GM23248 (cell line): ENCODE measurements at places on chromosomes 4 and X.

DNA sequence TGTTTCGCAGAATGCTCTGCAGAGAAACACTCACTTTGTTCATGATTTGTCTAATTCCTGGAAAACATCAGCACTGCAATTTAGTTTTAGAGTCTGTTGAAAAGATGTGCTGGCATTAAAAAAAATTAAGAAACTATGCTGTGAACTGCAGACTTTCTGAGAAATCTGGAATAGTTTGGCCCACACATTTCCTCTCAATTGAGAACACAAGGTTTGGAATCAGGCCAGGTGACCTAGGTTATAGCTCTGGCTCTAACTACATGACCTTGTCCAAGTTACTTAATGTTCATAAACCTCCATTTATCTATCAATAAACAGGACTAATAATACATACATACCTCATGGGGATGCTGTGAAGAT, 61.4 kb upstream of the ENPEP start:
- DNase-seq = no peak
- H3K27ac ChIP-seq = no peak overlapping the region
- H3K36me3 ChIP-seq = no peaks in the 10 kb centered on the region
- no peaks in the 10 kb centered on the region for H3K4me1 ChIP-seq
- H3K4me3 ChIP-seq = no peak overlapping the region

DNA sequence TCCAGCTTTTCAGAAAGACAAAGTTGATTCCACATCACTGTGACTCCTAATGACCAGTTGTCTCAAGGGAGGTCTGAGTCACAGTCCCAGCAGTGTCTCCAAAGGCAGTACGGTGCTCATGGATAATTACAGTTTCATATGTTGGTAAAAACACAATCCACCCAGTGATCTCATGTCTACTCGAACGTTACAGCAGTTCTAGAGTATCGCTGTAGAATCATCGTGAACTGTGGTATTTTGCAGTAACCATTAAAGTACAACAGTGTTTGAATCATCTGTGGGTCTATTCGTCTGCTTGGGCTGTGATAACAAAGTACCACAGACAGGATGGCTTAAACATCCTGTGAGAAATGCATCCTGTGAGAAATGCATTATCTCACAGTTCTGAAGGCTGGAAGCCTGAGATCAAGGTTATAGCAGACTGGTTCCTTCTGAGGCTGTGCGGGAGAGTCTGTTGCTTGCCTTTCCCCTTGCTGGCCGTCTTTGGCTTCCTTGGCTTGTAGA, 121.1 kb upstream of the SORBS2 start:
- H3K36me3 ChIP-seq = no peaks in the 10 kb centered on the region
- H3K27me3 ChIP-seq = 0 out of 2 replicates have a peak, but pooled peaks cover 3% of the 10 kb centered on the region
- DNase-seq = peak; percentile 80
- peak overlapping the region; percentile 57 for H3K27ac ChIP-seq
- H3K4me3 ChIP-seq = no peak overlapping the region
- peaks cover 7% of the 10 kb centered on the region for H3K4me1 ChIP-seq

DNA sequence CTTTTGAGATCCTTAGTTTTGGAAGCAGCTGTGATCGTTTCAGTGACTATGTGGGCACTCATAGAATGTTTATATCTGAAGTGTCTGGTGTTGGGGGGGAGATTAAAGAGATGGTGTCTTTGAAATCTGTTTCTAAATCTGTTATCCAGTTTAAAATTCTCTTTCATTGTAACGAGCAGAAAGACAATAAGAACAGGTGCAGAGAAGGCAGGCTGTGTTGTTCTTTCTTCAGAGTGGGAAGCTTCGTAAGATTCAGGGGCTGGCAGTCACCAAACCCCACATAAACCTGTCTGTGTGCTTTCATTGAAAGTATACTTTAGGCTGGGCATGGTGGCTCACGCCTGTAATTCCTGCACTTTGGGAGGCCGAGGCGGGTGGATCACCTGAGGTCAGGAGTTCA, 16.3 kb upstream of the DHRSX start:
- DNase-seq = no peak
- H3K4me3 ChIP-seq = no peak overlapping the region

GRCh38 chr4:180828455-180829018, 1414.7 kb upstream of the TENM3 start:
- H3K36me3 ChIP-seq = no peaks in the 10 kb centered on the region
- H3K4me3 ChIP-seq = no peak overlapping the region
- H3K4me1 ChIP-seq = 0 out of 2 replicates have a peak, but pooled peaks cover 4% of the 10 kb centered on the region
- no peak overlapping the region for H3K27ac ChIP-seq
- DNase-seq = peak; percentile 78

- H3K27ac ChIP-seq = no peak overlapping the region
- no peak overlapping the region for H3K4me3 ChIP-seq
Measured at GRCh38 chr4:119564106-119564505, 64.5 kb downstream of the PDE5A start.

GRCh38 chr4:156977435-156978160, 6.0 kb upstream of the PDGFC start:
- DNase-seq = peak; percentile 94
- H3K27me3 ChIP-seq = no peaks in the 10 kb centered on the region
- H3K36me3 ChIP-seq = no peaks in the 10 kb centered on the region
- peak overlapping the region; percentile 39 for H3K27ac ChIP-seq

- peak overlapping the region; percentile 3 for H3K4me3 ChIP-seq
- peaks cover 55% of the 10 kb centered on the region for H3K4me1 ChIP-seq
- H3K27me3 ChIP-seq = no peaks in the 10 kb centered on the region
- H3K36me3 ChIP-seq = no peaks in the 10 kb centered on the region
- peak overlapping the region; percentile 99 for H3K27ac ChIP-seq
Measured at GRCh38 chr4:13918991-13919441, 291.5 kb upstream of the BOD1L1 start.

- no peaks in the 10 kb centered on the region for H3K27me3 ChIP-seq
- H3K4me1 ChIP-seq = peaks cover 8% of the 10 kb centered on the region; the same call in 1 of the 2 replicates
- H3K36me3 ChIP-seq = no peaks in the 10 kb centered on the region
Measured at GRCh38 chr4:83771113-83771705, 235.3 kb downstream of the GPAT3 start.

DNA sequence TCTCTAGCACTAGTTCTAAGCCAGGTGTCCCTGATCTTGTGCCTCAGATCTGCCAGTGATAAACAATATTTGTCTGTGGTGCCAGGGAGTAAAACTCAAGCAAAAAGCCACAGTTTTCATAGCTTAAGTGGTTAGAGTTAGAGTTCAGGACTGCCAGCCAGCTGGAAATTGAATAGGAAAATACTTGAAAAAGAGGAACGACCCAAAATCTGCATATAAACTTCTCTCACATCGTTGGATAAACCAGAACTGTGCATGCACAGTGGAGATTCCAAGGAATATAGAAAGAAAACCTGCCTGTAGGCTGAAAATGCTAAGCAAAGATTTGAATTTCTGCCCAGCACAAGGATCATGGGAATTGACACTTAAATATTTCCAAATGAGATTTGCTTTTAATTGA, 35.0 kb upstream of the GNPDA2 start:
- DNase-seq = no peak
- peaks cover 4% of the 10 kb centered on the region; the same call in 1 of the 2 replicates for H3K4me1 ChIP-seq
- no peak overlapping the region for H3K27ac ChIP-seq
- H3K36me3 ChIP-seq = no peaks in the 10 kb centered on the region

GRCh38 chr4:181766061-181766548, 477.1 kb upstream of the TENM3 start:
- no peak overlapping the region for H3K27ac ChIP-seq
- H3K4me3 ChIP-seq = no peak overlapping the region
- no peaks in the 10 kb centered on the region for H3K36me3 ChIP-seq
- no peaks in the 10 kb centered on the region for H3K27me3 ChIP-seq

GRCh38 chr4:181693517-181693916, 549.7 kb upstream of the TENM3 start:
- no peak overlapping the region for H3K27ac ChIP-seq
- H3K4me3 ChIP-seq = no peak overlapping the region
- DNase-seq = no peak
- no peaks in the 10 kb centered on the region for H3K36me3 ChIP-seq

DNA sequence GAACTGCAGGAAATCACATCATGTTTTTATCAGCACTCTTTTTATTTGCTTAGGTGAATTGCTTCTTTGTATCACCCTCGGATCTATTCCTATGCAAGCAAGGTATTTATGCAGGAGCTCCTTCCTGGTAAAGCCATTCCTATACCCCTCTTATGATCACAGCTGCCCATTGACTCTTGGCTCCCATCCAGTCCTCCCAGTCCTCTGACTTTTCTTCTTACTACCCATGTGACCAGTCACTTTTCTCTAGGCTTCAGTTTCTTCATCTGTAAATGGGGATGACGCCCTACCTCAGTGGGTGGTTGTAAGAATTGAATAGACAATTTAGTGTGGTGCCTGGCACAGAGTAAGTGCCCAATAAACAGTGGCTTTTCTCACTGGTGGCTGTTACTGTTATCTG, 144.9 kb downstream of the FHIP1A start:
- DNase-seq = no peak
- H3K27ac ChIP-seq = no peak overlapping the region
- H3K4me1 ChIP-seq = peaks cover 7% of the 10 kb centered on the region
- H3K4me3 ChIP-seq = no peak overlapping the region
- peaks cover 19% of the 10 kb centered on the region; the same call in 1 of the 2 replicates for H3K27me3 ChIP-seq

DNA sequence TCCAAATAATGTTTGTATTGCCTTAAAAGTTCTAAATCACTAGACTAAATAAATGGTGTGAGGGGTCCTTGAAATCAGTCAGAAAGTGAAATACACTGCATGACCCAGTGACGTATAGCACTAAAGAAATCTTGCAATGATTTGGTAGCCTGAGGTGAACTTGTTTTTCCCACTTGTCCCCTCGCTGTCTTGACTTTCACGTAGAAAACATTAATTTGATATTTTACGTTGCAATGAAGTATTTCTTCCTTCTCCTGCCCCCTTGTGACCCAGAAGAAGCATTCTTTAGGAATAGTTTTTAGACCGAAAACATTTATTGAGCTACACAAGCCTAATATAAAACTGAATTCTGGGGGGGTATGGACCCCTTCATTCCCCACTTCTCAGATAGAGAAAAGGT, 3.7 kb downstream of the KLB start:
- H3K4me3 ChIP-seq = no peak overlapping the region
- no peaks in the 10 kb centered on the region for H3K36me3 ChIP-seq
- H3K4me1 ChIP-seq = peaks cover 8% of the 10 kb centered on the region; the same call in 1 of the 2 replicates
- H3K27ac ChIP-seq = no peak overlapping the region
- H3K27me3 ChIP-seq = no peaks in the 10 kb centered on the region
- peak; percentile 36 for DNase-seq

- H3K36me3 ChIP-seq = peaks cover 53% of the 10 kb centered on the region
- DNase-seq = no peak
- peaks cover 48% of the 10 kb centered on the region for H3K4me1 ChIP-seq
- peak overlapping the region; percentile 2; the same call in 1 of the 2 replicates for H3K27ac ChIP-seq
- no peak overlapping the region for H3K4me3 ChIP-seq
- H3K27me3 ChIP-seq = no peaks in the 10 kb centered on the region
Measured at GRCh38 chr4:76996445-76996844, 46.9 kb downstream of the SEPTIN11 start.

- DNase-seq = peak; percentile 7
- no peak overlapping the region for H3K27ac ChIP-seq
- no peaks in the 10 kb centered on the region for H3K4me1 ChIP-seq
- no peaks in the 10 kb centered on the region for H3K27me3 ChIP-seq
- no peak overlapping the region for H3K4me3 ChIP-seq
Measured at GRCh38 chr4:53168228-53168627, 197.6 kb downstream of the SCFD2 start.

GRCh38 chr4:148431401-148431800, 10.8 kb downstream of the NR3C2 start:
- H3K4me1 ChIP-seq = no peaks in the 10 kb centered on the region
- DNase-seq = no peak
- H3K27ac ChIP-seq = no peak overlapping the region
- no peaks in the 10 kb centered on the region for H3K27me3 ChIP-seq
- no peaks in the 10 kb centered on the region for H3K36me3 ChIP-seq
- no peak overlapping the region for H3K4me3 ChIP-seq

- DNase-seq = peak; percentile 53
- peaks cover 26% of the 10 kb centered on the region for H3K4me1 ChIP-seq
- H3K4me3 ChIP-seq = 0 out of 2 replicates have a peak overlapping the region, but pooled peaks have one; percentile 0
- H3K27ac ChIP-seq = peak overlapping the region; percentile 3; the same call in 1 of the 2 replicates
- H3K36me3 ChIP-seq = no peaks in the 10 kb centered on the region
Measured at GRCh38 chr4:41120297-41121217, 93.8 kb downstream of the APBB2 start.

DNA sequence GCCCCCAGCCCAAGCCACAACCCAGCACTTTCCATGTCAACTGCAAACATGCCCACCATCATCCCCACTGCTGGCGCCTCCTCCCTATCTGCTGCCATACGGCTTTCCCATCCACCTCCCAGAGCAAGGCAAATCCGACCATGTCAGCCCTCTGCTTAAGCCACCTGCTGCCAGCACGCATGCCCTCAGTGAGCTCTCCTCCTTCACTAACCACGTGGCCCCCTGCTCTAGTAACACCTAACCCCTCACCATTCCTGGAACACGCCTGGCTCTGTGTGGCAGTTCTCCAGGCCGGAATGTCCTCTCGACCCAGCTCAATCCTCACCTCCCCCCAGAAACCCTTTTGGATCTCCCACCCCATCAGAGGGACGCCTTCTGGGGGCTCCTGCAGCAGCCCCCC, 17.4 kb downstream of the BCAP31 start:
- DNase-seq = no peak
- H3K4me3 ChIP-seq = no peak overlapping the region
- H3K36me3 ChIP-seq = no peaks in the 10 kb centered on the region

GRCh38 chrX:71301195-71301924, at the start of gene ITGB1BP2:
Gene ITGB1BP2 (plus strand): TSS chrX:71301750. CDS start chrX:71301807, 57 bp downstream.
- H3K4me3 ChIP-seq = no peak within 1 kb of the TSS
- DNase-seq = peak; percentile 36
- H3K27ac ChIP-seq = peak within 1 kb of the TSS; percentile 21; the same call in 1 of the 2 replicates
- 0 out of 2 replicates have a peak, but pooled peaks cover 5% of the 10 kb centered on the region for H3K4me1 ChIP-seq
- H3K27me3 ChIP-seq = no peaks in the 10 kb centered on the region

DNA sequence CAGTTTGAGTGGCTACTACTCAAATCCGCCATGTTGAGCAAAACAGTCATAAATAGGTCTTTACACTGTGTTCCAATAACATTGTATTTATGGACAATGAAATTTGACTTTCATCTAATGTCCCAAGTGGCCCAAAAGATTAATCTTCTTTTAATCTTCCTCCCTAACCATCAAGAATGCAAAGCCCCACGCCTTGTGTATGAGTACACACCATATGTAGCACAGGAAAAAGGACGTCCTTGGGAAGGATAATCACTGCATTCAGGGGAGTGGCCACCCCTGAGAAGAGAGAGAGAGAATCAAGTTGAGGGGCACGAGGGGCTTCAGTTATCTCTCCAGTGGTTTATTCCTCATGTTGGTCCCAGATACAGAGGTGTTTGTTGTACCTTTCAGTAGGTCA, 33.1 kb downstream of the RBM47 start:
- no peaks in the 10 kb centered on the region for H3K36me3 ChIP-seq
- H3K4me3 ChIP-seq = no peak overlapping the region
- DNase-seq = no peak
- no peaks in the 10 kb centered on the region for H3K27me3 ChIP-seq
- no peak overlapping the region for H3K27ac ChIP-seq

GRCh38 chrX:17355976-17356375, 19.0 kb upstream of the NHS start:
- H3K4me3 ChIP-seq = no peak overlapping the region
- H3K27me3 ChIP-seq = no peaks in the 10 kb centered on the region
- no peaks in the 10 kb centered on the region for H3K36me3 ChIP-seq
- H3K27ac ChIP-seq = no peak overlapping the region
- no peaks in the 10 kb centered on the region for H3K4me1 ChIP-seq
- no peak for DNase-seq

- no peak for DNase-seq
- no peaks in the 10 kb centered on the region for H3K27me3 ChIP-seq
- H3K36me3 ChIP-seq = no peaks in the 10 kb centered on the region
- H3K27ac ChIP-seq = no peak overlapping the region
- no peaks in the 10 kb centered on the region for H3K4me1 ChIP-seq
Measured at GRCh38 chrX:155645180-155645579, 32.4 kb upstream of the TMLHE start.
